Left ventricle myocardium inferior (tissue), 1 donor: ENCODE measurements at places on chromosomes 11 and 22. TPM values are rescaled to one million over a fixed set of nuclear protein-coding genes. Genes with fewer than 3 reads are reported as not detected.

- H3K4me1 ChIP-seq = no peaks in the 10 kb centered on the region
- no peaks in the 10 kb centered on the region for H3K36me3 ChIP-seq
- no peak overlapping the region for H3K4me3 ChIP-seq
These were observed 1945.3 kb upstream of the RAG2 start for GRCh38 chr11:38543311-38543710.

GRCh38 chr22:49186293-49186692 is 641.4 kb downstream of the BRD1 start:
- peaks cover 39% of the 10 kb centered on the region for H3K27me3 ChIP-seq
- H3K36me3 ChIP-seq = no peaks in the 10 kb centered on the region
- no peak for DNase-seq
- H3K4me1 ChIP-seq = no peaks in the 10 kb centered on the region

DNA sequence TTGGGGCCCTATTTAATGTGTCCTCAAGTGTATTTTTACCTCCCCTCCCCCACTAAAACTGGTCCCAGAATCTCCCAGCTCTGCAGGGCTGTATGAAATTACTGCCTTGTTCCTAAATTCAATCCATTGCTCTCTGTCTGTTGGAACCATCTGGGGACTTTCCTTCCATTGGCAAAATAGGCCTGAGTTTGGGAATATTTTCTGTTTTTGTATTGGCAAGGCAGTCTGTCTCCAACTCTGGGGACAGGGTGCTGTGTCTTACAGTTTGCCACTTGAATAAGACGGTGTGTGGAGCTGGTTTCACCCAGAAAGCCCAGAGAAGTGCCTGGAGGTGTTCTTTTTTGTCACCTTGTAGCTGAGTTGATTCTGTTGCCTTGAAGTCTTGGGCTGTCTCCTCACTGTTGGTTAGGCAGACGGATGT is 1.3 kb downstream of the PACS1 start:
- no peak for DNase-seq
- no peaks in the 10 kb centered on the region for H3K27me3 ChIP-seq
- H3K4me3 ChIP-seq = peak overlapping the region; percentile 92
- H3K27ac ChIP-seq = peak overlapping the region; percentile 94
- peaks cover 49% of the 10 kb centered on the region for H3K4me1 ChIP-seq

DNA sequence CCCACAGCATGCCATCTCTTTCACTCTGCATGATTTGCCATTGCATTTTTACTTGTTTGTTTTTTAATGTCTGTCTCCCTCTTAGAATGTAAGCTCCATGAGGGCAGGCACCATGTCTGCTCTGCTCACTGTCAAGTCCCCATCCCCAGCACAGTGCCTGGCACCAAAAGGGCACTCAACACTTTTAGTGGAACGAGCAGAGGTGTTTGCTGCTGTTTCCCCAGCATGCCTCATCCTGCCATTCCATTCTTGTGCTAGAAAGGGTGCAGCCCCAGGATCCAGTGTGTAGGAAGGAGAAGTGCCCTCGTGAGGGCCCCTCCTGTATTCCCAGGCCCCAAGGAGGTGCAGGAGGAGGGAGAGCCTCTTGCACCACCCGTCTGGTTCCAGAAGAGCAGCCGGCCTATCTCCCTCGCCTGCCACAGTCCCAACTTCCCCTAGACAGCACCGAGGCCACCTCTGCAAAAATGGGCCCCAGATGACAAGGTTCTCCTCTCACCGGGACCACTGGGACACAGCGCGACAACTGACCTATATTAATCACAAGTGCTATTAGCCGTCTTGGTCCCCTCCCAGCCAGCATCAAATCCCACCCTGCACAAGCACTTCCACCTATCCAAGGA is 33.3 kb upstream of the CACNG2 start:
- no peak for DNase-seq
- H3K27me3 ChIP-seq = peaks cover 79% of the 10 kb centered on the region
- no peaks in the 10 kb centered on the region for H3K4me1 ChIP-seq

DNA sequence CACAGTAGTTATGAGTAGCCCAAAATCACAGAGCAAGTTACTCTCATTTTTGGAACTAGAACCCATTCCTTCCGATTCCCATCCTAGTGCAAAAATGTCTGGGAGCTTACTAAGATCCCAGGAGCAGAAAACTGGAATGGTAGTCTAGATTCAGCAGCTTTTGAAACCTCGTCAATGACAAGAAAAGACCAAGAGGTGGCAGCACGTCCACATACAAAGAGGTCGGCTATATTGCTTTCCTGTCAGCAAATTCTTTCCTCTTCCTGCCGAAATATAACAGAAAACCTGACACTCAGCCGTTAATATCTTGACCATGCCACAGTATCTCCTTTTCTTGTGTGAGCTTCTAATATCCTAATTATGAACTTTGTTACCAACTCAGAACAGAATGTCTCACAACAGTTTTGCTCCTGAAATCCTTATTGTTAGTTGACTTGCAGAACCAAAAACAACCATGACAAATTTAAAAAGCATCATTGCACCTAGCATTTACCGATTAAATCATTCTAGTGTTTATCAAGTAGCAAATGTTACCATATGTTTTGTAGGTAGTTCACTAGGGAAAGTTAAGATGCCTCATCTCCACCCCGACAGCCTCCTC is 92.8 kb upstream of the OR9G4 start:
- no peak overlapping the region for H3K27ac ChIP-seq
- H3K36me3 ChIP-seq = no peaks in the 10 kb centered on the region
- no peak overlapping the region for H3K4me3 ChIP-seq
- H3K27me3 ChIP-seq = peaks cover 19% of the 10 kb centered on the region
- DNase-seq = no peak
- H3K4me1 ChIP-seq = peaks cover 3% of the 10 kb centered on the region

- DNase-seq = no peak
- H3K4me1 ChIP-seq = peaks cover 73% of the 10 kb centered on the region
- no peaks in the 10 kb centered on the region for H3K27me3 ChIP-seq
- H3K27ac ChIP-seq = no peak overlapping the region
- H3K4me3 ChIP-seq = no peak overlapping the region
These were observed 3.9 kb downstream of the ENDOD1 start for GRCh38 chr11:95093548-95093947.

DNA sequence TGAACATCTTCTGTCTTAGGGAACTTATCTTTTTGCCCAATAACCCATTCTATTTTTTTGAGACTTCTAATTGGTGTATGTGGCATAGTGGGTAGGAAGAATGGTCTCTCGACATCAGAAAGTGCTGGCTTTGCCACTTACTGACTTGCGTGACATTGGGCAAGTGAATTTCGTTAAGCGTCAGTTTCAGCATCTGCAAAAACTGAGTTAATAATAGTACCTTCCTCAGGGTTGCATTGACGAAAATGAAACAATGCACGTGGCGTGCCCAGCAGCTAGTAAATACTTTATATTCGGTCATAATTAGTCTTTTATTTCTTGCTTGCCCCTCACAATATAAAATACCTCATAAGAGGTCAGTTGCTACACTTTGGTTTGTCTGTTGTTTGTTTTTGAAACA is 12.5 kb upstream of the GRIK4 start:
- peaks cover 6% of the 10 kb centered on the region for H3K4me1 ChIP-seq
- H3K27me3 ChIP-seq = peaks cover 19% of the 10 kb centered on the region
- no peak overlapping the region for H3K4me3 ChIP-seq
- DNase-seq = no peak
- no peak overlapping the region for H3K27ac ChIP-seq

DNA sequence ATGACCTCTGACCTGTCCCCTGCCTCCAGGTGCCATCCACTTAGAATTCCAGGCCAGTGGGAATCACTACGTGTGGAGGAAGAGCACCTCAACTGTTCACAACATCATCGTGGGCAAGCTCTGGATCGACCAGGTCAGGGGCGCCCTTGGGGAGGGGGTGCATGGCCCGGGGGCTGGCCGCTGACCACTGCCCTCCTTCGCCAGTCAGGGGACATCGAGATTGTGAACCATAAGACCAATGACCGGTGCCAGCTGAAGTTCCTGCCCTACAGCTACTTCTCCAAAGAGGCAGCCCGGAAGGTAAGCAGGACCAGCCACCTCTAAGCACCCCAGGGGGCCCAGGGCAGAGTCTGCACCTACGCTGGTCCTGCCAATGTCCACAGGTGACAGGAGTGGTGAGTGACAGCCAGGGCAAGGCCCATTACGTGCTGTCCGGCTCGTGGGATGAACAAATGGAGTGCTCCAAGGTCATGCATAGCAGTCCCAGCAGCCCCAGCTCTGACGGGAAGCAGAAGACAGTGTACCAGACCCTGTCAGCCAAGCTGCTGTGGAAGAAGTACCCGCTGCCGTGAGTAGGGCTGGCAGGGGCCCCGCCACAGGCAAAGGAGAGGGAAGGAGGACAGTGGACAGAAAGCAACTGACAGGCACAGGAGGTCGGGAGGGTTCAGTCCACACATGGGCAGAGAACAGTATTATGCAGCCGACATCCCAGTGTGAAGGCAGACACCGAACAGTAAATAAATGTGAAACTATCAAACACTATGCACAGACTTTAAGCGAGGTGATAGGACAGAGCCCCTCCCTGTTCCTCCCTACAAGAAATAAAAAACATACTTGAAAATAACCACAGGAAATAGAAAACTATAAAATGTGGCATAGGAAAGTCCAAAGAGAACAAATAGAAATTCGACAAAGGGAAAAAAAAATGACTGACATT is 74.9 kb downstream of the MORC2 start:
- no peak for DNase-seq
- H3K4me1 ChIP-seq = no peaks in the 10 kb centered on the region
- H3K27me3 ChIP-seq = no peaks in the 10 kb centered on the region
- peaks cover 44% of the 10 kb centered on the region for H3K36me3 ChIP-seq

GRCh38 chr22:50673231-50674129 is 857 bp downstream of the SHANK3 start:
- H3K27me3 ChIP-seq = peaks cover 74% of the 10 kb centered on the region
- H3K27ac ChIP-seq = peak overlapping the region; percentile 93
- peak overlapping the region; percentile 70 for H3K4me3 ChIP-seq

DNA sequence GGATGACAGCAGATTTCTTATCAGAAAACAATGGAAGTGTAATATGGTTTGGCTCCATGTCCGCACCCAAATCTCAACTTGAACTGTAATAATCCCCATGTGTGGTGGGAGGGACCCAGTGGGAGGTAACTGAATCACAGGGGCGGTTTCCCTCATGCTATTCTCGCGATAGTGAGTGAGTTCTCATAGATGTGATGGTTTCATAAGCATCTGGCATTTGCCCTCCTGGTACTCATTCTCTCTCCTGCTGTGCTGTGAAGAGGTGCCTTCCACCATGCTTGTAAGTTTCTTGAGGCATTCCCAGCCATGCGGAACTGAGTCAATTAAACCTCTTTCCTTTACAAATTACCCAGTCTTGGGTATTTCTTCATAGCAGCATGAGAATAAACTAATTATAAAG is 81.0 kb upstream of the SCUBE2 start:
- no peaks in the 10 kb centered on the region for H3K27me3 ChIP-seq
- H3K36me3 ChIP-seq = peaks cover 60% of the 10 kb centered on the region
- no peak overlapping the region for H3K4me3 ChIP-seq
- no peak overlapping the region for H3K27ac ChIP-seq
- DNase-seq = no peak

DNA sequence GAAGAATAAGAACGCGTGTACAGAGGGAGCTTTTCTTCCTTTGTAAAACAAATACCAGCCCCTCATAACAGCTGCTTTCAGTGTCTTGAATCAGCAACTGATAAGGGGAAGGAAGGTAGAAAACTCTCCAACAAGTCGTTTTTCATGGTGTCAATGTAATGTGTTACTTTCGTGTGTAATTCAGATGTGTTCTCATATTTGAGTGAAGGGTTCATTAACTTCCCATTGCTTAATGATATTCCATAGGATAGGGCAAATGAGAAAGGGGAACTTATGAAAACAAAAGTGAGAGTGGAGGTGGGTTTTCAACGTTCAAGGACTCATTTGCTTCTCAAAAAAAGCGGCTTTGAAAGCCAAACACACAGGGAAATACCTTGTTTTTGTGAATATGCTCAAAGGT is 452.1 kb downstream of the NTM start:
- no peak overlapping the region for H3K27ac ChIP-seq
- H3K36me3 ChIP-seq = no peaks in the 10 kb centered on the region
- DNase-seq = no peak
- H3K4me3 ChIP-seq = no peak overlapping the region
- H3K4me1 ChIP-seq = no peaks in the 10 kb centered on the region
- peaks cover 92% of the 10 kb centered on the region for H3K27me3 ChIP-seq

DNA sequence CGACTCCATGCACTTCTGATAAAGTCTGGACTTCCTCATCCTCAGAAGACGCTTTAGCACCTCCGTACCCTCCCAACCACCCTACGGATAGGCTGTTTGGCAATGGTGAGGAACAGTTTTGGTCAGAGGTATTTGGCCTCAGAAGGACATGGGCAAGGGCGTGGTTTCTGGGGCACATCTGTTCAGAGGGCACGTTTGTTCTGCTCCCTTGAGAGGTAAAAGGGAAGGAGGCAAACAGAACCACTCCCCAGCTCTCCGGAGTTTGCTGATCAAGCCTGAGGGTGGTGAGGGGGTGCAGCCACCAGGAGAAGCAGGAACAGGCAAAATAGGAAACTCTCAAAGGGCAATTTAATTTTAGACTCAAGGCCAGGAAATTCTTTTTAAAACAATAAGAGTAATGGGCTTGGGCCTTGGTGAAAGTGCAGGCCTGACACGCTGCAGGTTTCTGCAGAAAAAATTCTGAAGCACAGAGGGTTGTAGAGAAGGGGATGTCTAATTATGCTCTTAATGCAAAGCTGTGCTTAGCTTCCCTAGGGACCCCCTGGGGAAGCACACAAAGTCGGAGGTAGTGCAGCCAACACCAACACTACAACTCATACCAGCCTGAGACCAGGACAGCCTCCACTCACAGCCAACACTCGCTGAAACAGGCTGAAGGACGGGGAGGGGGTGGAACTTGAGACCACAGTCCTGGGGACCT is 23.3 kb downstream of the ETS1 start:
- H3K27me3 ChIP-seq = no peaks in the 10 kb centered on the region
- DNase-seq = no peak
- peaks cover 51% of the 10 kb centered on the region for H3K4me1 ChIP-seq
- peak overlapping the region; percentile 77 for H3K27ac ChIP-seq

DNA sequence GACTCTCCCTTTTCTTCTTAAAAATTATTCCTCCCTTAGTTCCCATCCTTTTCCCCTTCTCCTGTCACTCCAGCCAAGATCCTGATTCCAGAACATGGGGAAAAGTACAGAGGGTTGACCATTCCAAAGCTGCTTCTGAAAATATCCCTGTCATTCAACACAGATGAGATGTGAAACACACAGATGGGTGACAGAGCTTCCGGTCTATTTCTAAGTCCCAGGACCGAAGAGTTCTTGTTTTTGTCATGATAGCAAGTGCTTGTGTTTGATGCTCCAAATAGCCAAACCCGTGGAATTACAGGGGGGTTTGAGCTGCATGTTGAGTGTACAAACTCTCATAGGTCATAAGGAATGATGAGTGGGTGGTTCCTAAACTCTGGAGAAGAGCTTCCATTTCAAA is 57.9 kb downstream of the PARVA start:
- no peak for DNase-seq
- no peaks in the 10 kb centered on the region for H3K27me3 ChIP-seq
- H3K4me3 ChIP-seq = peak overlapping the region; percentile 19
- H3K4me1 ChIP-seq = peaks cover 92% of the 10 kb centered on the region
- no peaks in the 10 kb centered on the region for H3K36me3 ChIP-seq
- H3K27ac ChIP-seq = peak overlapping the region; percentile 87

MIAT gene
- 0.66 TPM for total RNA-seq

SCGB1D1 gene
- total RNA-seq = not detected

SMTNL1 gene
- total RNA-seq = not detected

TMEM191B gene
- total RNA-seq = 0.74 TPM

SESN3 gene
- total RNA-seq = 8.1 TPM

TFIP11 gene
- 25.7 TPM for total RNA-seq

HSPB2 gene
- 36.5 TPM for total RNA-seq

SELENOH gene
- 78.8 TPM for total RNA-seq

GRK3 gene
- total RNA-seq = 3.8 TPM
